Stimulated activated CD8-positive, alpha-beta memory T cell treated with anti-CD3 and anti-CD28 coated beads, Interleukin-7, amount 100 ng/mL, for 48 hours (primary cell): ENCODE measurements at places on chromosomes 1 and 21.

DNA sequence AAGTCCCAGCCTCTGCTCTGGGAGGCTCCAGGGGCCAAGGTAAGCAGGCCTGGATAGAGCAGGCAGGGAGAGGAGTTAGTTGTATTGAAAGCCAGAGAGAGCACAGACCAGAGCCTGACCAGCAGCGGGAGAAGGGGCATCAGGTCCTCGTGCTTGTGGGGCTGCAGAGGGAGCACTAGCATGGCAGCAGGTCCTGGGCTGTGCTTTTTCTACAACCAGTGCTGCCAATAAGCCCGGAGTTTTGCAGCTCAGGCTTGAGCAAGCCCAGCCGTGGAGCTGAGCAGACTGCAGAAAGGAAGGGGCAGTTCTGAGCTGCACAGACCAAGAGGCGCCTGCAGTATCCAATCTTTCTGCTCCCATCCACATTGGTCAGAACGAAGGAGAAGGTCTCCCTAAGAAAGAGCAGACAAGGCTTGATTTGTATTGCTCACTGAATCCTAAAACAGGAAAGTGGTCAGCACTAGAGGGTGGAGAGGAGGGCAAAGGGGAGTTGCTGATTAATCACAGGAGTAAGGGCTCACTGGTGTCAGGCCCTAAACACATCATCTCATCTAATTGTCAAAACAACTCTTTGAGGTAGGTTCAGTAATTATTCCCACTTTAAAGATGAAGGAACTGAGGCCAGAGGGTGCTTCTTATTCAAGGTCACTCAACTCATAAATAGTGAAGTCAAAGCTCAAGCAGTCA is 2.7 kb downstream of the DENND2D start:
- no peak for DNase-seq

GRCh38 chr1:94325377-94326302 is 88.3 kb upstream of the ARHGAP29 start:
- DNase-seq: no peak

- no peak for DNase-seq
These were observed 124.4 kb downstream of the TOMM20 start for GRCh38 chr1:235004276-235004675.

GRCh38 chr1:58902830-58903513 is 119.1 kb upstream of the JUN start:
- DNase-seq: no peak

- no peak for DNase-seq
These were observed 7.9 kb upstream of the CLDN14 start for GRCh38 chr21:36487641-36488307.

GRCh38 chr1:237877631-237878030 is 13.1 kb downstream of the ZP4 start:
- DNase-seq: no peak

DNA sequence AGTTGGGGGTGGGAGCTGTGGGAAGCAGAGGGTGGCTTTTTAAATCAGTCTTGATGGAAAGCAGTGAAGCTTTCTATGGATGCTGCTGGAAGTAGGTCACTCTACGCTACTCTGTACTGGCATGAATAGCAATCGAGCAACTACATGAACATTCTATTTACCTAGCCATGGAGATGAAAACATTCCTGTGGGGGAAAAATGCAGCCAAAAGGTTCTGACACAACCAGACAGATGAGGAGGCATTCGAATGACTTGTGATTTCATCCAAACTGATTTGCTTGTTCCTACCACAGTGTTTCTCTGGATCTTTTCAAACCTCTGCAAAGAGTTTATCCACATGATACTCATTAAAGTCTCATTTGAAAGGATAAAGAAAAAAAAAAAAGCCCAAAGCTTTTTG is 95.0 kb downstream of the ASTN1 start:
- DNase-seq: no peak

DNA sequence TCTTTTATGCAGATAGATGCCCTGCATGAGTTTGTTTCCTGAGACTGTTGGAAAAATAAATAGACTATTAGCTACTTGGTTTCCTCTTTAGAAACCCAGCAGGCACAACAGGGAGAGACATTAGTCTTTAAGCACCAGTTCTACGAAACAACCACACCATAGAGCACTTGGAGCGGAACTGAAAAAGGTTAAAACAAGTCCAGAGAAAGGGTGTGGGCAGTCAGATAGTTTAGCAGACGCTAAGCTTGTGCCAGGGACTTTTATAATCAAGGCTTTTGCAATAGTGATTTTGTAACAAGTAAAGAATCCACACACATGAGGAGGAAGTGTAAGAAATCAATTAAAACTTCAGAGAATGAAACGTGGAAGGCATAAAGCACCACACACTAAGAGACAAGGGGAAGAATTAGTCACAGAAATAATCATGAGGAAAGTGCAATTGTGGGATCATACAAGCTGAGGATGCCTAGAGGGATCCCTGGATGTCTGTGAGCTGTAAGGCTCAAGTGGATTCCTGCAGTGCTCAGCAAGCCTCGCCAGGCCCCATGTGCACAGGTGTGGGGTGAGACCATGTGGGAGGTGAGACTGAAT is 37.8 kb upstream of the TLR5 start:
- no peak for DNase-seq

- no peak for DNase-seq
These were observed 30.4 kb downstream of the PLXNA2 start for GRCh38 chr1:208213786-208214185.

DNA sequence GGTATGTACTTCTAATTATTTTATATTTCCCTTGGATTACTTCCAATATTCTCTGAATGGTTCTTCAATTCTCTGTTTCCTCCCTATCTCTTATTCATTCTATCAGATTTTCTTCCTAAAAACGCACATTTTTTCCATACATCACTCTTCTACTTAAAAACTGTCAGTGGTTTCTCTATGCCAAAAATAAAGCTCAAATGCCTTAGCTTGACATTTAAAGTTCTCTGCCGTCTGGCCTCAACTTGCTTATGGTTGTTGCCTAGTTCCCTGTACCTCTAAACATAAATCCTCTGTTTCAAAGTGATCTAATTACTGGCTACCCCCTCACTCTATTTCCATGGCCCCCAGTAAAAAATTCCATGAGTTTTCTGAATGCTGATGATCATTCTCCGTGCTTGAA is 671.0 kb upstream of the ADGRL2 start:
- no peak for DNase-seq

GRCh38 chr1:149844101-149844500 is 55.3 kb upstream of the BOLA1 start:
- no peak for DNase-seq

DNA sequence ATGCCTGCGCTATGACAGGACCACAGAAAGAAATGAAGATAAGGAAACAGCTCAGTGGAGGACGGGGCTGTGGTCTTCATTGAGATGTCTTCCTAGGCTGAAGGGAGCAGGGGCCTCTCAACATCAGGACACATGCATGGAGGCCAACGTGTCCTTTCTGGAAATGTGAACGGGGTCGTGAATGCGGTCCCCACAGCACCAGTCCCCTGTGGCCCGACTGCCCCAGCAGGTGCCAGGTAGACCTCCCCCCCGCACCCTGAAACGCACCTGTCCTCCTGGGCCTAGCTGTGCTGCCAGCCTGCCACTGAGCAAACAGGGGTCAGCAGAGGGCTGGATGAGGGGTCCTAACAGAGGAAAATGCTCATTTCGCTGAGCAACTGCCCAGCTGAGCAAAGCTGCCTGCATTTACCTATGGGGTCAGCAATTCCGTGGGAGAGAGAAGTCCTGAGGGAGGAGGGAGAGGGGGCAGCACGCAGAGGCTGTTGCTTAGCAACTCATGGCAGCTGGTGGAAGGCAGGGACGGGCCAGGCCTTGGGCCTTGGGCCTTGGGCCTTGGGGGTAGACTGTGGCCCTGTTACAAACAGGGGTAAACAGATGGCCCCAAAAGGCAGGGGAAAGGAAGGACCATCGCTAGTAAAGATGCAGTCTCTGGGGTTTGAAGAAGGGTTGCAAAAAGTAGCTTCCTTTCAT is 77.4 kb downstream of the NPHP4 start:
- no peak for DNase-seq

- no peak for DNase-seq
These were observed 143.6 kb upstream of the CD34 start for GRCh38 chr1:208054485-208054884.

GRCh38 chr1:31568895-31569595 is 7.3 kb upstream of the TINAGL1 start:
- DNase-seq: no peak

- DNase-seq: no peak
These were observed 459.3 kb downstream of the ADGRL2 start for GRCh38 chr1:82260051-82260450.

- no peak for DNase-seq
These were observed 32.5 kb downstream of the XKR8 start for GRCh38 chr1:27992276-27992675.

DNA sequence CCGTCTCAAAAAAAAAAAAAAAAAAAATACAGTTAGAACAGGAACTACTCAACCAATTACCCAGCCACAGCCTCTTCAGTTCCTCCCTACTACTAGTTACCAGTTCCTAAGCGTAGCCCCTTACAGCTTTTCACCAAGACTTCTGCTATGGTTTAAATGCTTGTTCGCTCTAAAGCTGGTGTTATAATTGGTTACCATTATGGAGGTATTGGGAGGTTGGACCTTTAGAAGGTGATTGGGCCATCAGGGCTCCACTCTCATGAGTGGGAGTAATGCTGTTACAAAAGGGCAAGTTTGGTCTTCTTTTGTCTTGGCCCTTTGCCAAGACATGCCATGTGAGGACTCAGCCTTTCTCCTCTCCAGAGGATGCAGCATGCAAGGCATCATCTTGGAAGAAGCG is 3.0 kb upstream of the SMPDL3B start:
- DNase-seq: no peak

- no peak for DNase-seq
These were observed 334.5 kb downstream of the PRDM2 start for GRCh38 chr1:14034506-14034905.

- no peak for DNase-seq
These were observed 26.5 kb downstream of the CNIH4 start for GRCh38 chr1:224383218-224383617.

DNA sequence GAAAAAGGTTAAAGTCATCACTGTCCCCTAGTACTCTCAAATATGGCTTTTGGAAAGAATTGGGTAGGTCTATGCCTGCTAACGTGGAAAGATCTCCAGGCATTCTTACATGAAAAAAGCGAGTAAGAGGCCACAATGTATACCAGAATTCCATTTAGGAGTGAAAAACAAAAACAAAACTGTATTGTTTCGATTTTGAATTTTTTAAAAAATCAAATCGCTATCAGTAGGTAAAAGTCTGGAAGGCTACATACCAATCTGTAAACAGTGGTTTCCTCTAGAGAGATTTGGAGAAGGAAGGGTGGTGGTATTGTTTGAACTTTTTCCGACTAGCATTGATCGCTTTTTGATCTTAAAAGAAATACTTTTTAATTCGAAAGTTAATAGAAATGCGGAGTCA is 55.9 kb downstream of the RRAGC start:
- DNase-seq: no peak

DNA sequence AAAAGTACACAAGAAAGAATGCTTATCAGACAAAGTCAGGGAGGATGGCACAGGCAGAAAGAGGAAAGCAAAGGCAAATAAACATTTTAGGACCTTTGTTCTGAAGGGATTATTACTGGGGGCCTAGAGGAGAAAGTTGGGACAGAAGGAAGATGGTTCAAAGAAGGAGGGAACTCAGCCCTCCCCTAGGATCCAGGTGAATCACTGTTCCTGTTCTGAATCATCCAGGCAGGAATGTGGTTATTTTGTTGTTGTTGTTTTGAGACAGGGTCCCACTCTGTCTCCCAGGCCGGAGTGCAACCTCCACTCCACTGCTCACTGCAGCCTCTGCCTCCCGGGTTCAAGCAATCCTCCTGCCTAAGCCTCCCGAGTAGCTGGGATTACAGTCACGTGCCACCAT is 38.5 kb upstream of the PSEN2 start:
- DNase-seq: no peak

DNA sequence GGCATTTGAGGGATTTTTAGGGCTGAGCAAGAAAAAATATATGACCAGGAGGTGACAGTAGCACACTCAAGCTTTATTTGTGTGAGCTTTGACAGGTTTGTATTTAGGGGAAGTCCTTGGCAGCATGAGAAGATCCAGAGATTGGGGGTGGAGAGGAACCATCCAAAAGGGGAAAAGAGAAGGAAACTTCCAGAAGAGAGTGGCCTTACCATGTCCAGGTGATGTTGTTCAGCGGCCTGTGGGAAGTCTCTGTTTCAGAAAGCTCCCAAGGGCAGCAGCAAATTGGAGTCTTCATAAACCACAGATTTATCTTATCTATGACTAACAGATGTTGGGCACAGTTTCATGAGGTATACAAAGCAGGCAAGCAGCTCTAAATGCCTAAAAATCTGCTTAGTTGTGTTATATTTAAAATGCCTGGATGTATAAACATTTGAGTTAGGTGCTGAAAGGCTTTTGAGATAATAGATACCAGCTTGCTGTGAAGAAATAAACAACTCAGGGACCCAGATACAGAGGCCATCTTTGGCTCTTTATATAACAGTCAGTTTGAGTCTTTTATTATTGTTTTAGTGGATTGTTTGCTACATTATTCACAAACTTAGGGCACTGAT is 21.2 kb upstream of the ADAR start:
- no peak for DNase-seq

GRCh38 chr1:52913537-52913936 is 8.0 kb downstream of the ECHDC2 start:
- no peak for DNase-seq

GRCh38 chr21:14688412-14688811 is 142.3 kb upstream of the SAMSN1 start:
- no peak for DNase-seq

DNA sequence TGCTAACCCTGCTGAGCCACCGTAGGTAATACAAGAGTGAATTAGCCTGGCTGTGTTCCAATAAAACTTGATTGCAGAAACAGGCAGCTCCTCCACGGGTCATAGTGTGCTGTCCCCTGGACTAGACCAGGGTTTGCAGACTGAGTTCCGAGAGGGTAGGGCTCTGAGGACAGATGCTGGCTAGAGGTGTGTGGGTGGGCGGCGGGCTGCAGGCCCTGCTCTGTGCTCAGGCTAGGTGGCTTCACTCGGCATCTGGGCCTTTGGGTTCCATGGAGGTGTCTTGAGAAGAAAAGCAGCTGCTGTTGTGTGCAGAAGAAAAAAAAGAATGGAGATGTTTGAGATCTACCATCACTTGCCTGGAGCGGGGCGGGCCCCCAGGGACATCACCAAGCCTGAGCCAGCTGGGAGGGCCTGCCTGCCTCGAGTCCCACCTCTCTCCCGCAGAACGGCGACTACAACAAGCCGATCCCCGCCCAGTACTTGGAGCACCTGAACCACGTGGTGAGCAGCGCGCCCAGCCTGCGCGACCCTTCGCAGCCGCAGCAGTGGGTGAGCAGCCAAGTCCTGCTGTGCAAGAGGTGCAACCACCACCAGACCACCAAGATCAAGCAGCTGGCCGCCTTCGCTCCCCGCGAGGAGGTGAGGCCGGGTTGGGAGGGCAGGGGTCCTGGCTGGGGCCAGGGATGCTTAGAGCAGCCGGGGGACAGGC is 7.9 kb downstream of the TMEM201 start:
- no peak for DNase-seq

- DNase-seq: no peak
These were observed 20.9 kb downstream of the TMED5 start for GRCh38 chr1:93159337-93159736.

- DNase-seq: peak; percentile 11
These were observed 5.8 kb upstream of the MX1 start for GRCh38 chr21:41419921-41420862.

- DNase-seq: no peak
These were observed 418.5 kb downstream of the DPYD start for GRCh38 chr1:97502360-97502759.
